OCI-LY7 (cell line): ENCODE measurements at places on chromosomes 6 and 20. TPM values are rescaled to one million over a fixed set of nuclear protein-coding genes. Genes with fewer than 3 reads are reported as not detected.

DNA sequence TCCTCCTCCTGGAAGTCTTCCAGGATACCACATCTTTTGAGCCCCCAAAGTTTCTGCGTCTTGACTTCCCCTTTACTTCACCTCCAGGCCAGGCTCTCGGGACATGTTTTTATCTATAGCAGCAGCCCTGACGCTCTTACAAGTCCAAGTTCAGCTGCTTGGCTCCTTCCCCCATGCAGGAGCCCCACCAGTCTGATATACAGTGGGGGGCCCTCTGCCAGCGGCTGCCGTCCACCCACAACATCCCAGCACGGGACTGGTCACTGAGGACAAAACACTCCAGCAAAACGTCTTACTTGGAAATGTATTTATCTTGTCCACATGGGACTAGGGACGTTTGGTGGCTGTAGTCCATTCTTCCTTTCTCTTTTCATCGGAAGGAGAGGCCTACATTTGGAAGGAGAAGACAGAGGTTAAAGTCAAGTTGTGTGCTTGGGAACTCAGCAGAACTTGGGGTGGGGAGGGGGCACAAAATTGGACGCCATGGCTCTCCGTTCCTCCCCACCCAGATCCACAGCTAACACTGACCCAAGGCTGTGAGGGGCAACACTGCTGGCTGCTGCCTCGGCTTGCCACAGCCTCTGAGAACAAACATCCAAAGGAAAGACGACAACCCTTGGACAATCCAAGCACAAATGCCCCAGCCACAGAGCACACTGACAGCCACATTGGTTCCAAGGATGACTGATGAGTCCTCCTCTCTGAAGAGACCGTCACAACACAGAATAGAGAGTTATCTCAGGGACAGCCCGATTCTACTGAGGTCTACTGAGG is 79.2 kb downstream of the PRND start:
- no peak for DNase-seq

Gene PLEKHG1
- 17.9 and 26.3 TPM in 2 replicates for total RNA-seq

GRCh38 chr6:3766214-3766613 is 14.7 kb upstream of the PXDC1 start:
- no peak for DNase-seq

Gene HEY2
- total RNA-seq = 1.3 and 2.0 TPM in 2 replicates

DNA sequence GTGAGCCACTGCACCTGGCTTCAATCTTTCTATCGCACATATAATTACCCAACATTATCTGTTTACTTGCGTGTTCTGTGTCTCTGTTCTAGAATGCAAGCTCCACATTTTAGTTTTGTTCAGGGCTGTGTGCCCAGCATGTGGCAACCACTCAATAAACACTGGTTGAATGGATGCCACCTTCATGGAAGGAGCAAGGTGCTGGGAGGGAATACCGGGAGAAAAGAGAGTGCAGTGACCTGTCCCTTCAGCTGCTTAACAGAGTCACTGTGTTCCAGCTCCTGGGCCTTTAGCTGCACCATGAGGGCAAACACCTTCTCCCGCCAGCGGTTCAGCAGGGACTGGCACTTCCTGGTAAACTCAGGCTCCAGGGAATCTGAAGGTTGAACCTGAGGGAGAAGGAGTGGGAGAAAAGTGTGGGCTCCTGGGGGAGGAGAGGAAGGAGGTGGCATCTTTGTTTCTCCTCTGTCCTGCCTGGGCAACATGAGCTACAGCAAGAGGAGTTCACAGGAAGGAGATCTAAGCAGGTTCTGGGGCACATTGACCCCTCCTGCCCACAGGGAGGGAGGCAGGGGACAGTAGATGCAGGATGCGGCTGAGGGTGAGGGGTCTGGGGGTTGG is 7.7 kb downstream of the CCHCR1 start:
- DNase-seq = no peak

Gene CRISP2
- total RNA-seq = not detected in 2 replicates

DNA sequence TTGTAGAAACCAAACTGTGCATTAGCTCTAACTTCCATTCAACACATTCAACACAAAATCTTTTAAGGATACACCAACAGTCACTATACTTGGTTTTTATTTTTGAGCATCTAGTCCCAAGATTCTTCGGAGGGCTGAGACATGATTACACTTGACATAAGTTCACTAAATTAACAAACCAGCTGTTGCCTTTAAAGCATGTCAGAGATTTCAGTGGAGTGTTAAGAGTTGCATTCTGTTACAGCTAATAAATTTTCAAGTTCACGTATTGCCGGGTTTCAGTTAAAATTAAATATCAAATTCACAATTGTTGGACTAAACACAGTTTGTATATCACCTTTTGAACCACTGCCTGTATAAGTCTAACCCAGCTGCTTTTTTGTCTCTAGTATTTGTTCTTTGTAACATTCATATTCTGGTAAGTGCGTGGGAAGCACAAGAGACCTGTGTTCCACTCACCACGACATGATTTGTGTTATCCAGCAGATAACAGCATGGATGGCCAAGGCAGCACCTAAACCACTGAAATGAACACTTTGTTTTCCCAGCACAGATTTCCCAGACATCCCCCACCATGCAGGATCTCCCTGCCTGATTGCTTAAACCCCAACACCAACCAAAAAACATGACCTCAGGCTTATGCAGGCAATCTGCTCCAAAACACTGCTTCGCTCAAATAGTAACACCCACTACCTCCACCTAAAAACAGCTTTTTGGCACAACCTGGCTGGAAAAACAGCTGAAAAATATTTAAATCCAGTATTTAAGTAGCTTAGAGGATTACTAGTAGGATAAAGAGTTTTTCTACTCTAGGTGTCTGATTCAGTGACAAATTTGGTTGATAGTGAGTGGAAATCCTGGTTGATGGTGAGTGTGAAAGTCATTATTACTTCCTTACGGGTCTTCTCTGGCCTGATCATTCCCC is 286.5 kb upstream of the NT5E start:
- no peak for DNase-seq

Gene DEFB132
- total RNA-seq = not detected in 2 replicates

GRCh38 chr20:62970307-62971210 is 18.1 kb downstream of the SLC17A9 start:
- DNase-seq = no peak

DNA sequence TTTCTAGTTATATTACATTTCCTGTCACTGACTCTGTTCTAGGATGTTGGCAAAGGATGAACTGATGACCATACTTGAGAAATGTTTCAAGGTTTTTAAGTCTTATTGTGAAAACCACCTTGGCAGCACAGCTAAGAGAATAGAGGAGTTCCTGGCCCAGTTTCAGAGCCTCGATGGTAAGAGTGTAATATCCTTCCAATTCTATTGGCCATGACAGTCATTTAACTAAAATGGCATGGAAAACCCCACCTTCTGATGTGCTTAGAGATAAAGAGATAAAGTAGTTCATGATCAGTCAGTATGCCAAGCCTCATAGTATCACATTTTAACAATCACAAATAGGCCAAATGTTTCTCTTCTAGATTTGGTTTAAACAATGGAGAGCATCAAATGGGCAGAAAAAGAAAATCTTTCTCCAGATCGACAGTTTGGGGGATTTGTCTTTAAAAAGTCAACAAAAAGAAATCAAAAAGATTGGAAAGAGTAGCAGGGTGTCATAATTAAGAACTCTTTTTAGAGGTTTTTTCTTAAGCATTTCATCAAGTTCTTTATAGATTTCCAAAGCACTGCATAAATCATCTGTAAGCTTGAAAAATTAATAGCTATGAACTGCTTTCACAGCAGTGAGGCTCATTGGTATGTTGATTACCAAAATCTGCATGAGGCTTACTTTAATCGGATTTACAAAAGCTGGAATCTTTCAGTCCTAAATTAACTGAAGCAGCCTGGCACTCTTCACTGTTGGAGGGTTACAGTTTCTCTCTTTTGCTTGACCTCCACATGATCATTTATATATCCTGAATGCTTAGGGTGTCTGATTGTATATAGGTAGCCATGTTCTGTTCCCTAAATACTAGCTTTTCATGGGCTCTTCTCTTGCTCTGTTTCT is 48.7 kb downstream of the AKIRIN2 start:
- DNase-seq = no peak

Gene TSHZ2
- total RNA-seq = not detected in 2 replicates

Gene HMGCLL1
- not detected in 2 replicates for total RNA-seq

Gene SCRT2
- not detected in 2 replicates for total RNA-seq

Gene THBD
- not detected in 2 replicates for total RNA-seq

Gene SPDEF
- total RNA-seq = 0.34 and 0.52 TPM in 2 replicates

GRCh38 chr20:51529081-51529681 is 13.3 kb downstream of the NFATC2 start:
- DNase-seq = no peak

Gene EPPIN
- not detected in 2 replicates for total RNA-seq

- no peak for DNase-seq
Observed at GRCh38 chr6:79705456-79705995, 74.4 kb downstream of the SH3BGRL2 start.
